Activated CD4-positive, alpha-beta memory T cell treated with anti-CD3 and anti-CD28 coated beads, Interleukin-2, amount 10 ng/mL, durations not matched to agents 7 days and 5 days (primary cell): ENCODE measurements at places on chromosomes 13 and 19. TPM values are rescaled to one million over a fixed set of nuclear protein-coding genes. Genes with fewer than 3 reads are reported as not detected.

DNA sequence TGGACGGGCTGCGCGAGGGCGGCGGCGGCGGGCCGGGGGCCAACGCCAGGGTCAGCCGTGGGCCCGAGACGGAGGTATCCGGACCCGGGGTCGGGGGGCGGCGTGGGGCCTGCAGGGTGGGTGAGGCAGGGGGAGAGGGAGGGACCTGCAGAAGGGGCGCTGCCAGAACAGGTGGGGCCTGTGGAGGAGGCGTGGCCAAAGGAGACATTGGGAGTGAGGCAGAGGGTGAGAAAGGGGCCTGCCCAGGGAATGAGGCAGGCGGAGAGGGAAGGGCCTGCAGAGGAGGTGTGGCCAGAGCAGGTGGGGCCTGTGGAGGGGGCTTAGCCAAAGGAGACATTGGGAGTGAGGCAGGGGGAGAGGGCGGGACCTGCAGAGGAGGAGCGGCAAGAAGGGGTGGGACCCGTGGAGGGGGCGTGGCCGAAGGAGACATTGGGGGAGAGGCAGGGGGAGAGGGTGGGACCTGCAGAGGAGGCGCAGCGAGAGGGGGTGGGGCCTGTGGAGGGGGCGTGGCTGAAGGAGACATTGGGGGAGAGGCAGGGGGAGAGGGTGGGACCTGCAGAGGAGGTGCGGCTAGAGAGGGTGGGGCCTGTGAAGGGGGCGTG is 4.2 kb downstream of the PRR36 start:
- peaks cover 51% of the 10 kb centered on the region for H3K27me3 ChIP-seq
- peaks cover 43% of the 10 kb centered on the region for H3K4me1 ChIP-seq
- no peaks in the 10 kb centered on the region for H3K36me3 ChIP-seq
- peak overlapping the region; percentile 32 for H3K4me3 ChIP-seq
- DNase-seq, result peak; percentile 50

DNA sequence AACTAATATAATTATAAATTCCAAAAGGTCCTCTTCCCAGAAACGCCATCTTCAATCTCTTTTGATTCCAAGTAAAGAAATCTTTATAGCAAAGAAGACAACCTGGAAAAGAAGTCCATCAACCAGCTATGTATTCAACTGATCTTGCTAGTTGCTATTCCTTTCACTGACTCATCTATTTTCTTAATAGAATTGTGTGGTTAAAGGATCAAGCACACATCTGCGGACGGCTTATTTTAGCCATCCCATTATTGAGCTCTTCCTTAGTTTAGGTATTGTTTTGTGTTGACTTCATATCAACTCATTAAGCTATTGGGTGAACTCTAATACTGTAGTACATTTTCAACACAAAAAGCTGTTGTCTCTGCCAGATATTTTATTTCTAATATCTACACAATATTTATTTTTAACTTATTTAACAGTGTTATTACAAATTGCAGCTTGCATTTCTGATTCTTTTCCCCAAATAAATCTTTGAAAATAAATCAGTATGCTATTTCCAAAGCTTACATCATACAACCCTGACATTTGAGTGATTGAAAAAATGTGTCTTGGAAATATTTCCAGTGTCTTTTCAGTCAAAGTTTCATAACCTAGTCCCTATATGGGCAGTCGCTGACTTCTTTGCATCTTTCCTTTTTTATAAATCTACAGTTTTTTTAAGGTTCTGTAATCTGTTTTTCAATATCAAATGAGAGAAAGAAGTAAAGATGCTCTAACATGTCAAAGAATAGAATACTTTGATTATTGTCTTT is 158.8 kb upstream of the SPRY2 start:
- no peak for DNase-seq
- H3K4me3 ChIP-seq, result no peak overlapping the region
- no peak overlapping the region for H3K27ac ChIP-seq
- no peaks in the 10 kb centered on the region for H3K4me1 ChIP-seq

GRCh38 chr19:56015756-56016155 is 29.2 kb downstream of the NLRP5 start:
- H3K27ac ChIP-seq, result no peak overlapping the region
- H3K4me1 ChIP-seq, result no peaks in the 10 kb centered on the region
- no peaks in the 10 kb centered on the region for H3K36me3 ChIP-seq

The GDF15 gene
- not detected for total RNA-seq
